ENCODE measurements at places on chromosomes 12 and 14.

DNA sequence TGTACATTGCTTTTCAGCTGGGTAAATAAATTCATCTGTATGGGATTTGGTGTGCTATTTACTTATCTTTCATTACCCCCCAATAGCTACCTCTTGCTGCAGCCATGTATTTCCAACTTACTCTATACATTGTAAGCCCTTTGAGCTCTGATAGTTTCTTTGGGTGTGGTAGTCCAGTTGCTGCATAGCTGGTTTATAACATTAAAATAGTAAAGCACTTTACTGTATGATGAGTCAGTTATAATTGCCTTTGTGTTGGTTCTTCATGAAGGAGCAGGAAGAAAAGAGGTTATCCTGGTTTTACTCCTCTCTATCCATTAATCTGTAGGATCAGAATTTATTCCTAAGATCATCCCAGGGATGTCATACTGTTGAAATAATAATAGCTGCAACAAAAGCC, 15.7 kb downstream of the TBC1D30 start:
- DNase-seq: no peak

- DNase-seq: no peak
Measured at GRCh38 chr12:4852911-4853310, 56.8 kb upstream of the KCNA1 start.

DNA sequence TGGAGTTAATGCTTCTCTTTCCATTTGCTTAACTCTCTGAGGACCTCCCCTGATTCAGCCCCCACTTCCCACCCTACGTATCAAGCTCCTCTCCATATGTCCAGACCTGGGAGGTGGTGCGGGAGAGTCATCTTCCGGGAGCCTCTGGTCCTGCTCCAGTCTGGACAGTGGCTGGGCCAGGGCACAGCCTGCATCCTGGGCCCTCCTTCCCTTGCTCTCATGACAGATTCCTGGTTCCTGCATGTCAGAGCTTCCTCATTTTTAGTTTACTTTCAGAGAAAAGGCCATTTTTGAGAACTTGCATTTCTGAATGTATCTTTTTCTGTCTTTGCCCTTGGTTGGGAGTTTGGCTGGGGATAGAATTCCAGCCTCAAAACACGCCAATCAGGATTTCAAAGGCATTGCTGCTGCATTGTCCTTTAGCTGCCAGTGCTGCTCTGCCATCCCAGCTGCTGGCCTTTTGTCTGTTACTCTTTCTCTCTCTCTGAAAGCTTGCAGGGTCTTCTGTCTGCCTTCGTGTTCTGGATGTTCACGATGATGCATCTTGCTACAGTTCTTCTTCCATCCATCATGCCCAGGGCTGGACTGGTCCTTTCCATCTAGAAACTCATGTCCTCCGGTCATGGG, 54.7 kb downstream of the SLC6A12 start:
- DNase-seq: no peak

GRCh38 chr12:12612358-12612757, 682 bp downstream of the CREBL2 start:
- DNase-seq: no peak

DNA sequence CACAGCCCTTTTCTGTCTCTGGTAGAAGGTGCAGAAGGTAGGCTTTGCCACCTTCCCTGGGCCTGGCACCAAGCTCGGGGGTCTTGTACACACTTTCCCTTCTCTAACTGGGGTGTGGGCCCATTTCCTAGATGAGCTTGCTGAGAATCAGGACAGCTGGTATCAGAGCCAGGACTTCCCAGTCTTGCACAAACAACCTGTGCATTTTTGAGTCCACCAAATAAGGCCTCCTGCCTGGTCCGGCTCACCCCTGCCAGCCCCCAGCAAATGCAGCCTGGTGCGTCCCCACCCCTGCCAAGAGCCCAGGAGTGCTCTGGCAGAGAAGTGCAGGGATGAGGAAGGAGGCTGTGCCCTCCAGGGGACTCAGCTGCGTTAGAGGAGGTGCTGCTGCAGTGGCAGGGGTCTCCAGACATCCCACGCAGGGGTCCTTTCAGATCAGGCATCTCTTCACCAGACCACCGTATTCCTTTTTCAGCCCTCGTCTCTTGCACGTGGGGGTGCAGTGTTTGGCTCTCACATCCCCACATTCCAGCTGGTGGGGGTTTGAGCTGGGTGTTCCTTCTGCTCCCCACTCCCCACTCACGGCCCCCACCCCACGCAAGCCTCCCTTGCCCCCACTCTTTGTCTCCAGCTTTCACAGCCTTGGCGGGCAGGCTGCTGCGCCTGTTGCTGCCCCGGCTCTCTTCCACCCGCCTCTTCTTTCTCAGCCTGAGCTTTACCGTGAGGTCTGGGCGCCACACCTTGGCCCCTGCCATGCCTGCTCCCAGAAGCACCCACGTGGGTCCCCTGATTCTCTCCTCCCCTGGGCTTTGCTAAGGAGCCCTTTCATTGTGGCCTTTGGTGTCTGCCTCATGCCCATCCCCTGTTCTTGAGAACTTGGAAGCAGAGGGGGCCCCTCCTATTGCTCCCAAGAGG, 32.3 kb downstream of the MEG3 start:
- no peak for DNase-seq
